ENCODE measurements at places on chromosomes 4 and X.

GRCh38 chr4:173057901-173058300, 110.7 kb upstream of the GALNT7 start:
- no peak for DNase-seq

GRCh38 chrX:114584375-114584943, 573 bp downstream of the HTR2C start:
- DNase-seq: no peak

- no peak for DNase-seq
Measured at GRCh38 chr4:76339364-76339763, 32.8 kb downstream of the STBD1 start.

DNA sequence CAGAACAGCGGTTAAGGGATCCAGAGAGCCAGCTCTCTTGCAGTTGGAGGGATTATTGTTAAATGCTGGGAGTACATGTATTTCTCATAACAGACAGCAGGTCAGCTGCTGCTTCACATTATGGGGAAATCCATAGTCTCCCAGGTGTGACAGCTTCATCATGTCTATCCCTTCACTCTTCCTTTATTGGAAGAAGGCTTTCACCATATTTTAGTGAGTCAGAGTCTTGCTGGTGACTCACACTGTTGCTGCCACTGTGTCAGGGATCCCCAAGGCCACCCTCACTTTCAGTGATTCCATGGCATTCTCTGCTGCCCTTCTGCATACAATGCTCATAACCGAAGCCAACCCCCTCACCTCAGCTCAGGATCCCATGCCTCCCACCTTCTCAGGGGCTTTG, 32.9 kb upstream of the PAGE5 start:
- no peak for DNase-seq

GRCh38 chrX:115357326-115358120, 68.0 kb downstream of the LUZP4 start:
- DNase-seq: no peak

DNA sequence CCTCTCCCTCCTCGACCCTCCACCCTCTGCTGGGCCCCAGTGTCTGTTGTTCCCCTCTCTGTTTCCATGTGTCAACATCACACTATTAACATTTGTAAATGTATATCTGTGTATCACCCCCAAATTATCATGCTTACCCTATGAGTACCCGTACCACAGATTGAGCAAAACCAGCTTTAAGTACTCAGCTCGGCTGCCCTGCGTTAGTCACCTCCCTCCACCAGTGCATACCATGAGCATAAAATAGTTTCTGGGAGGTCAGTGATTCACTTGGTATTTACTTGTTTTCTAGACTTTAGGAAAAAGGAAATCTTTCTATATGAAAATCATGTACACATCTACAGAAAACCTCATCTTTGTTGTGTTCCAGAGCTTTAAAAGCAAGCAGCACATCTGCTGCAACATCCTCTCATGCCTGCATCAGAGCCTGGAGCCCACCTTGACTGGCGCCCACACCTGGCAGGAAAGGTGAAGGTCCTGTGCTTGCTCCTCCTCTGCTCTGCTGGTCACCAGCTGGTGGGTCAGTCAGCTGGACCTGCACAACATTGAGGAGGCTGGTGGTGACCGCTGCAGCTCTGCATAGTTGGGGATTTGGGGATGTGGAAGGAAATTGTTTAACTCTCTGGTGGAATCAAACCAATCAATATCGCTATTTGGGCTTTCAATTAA, 214.4 kb upstream of the KLF3 start:
- DNase-seq: no peak

GRCh38 chr4:5143940-5144339, 92.7 kb downstream of the STK32B start:
- no peak for DNase-seq

DNA sequence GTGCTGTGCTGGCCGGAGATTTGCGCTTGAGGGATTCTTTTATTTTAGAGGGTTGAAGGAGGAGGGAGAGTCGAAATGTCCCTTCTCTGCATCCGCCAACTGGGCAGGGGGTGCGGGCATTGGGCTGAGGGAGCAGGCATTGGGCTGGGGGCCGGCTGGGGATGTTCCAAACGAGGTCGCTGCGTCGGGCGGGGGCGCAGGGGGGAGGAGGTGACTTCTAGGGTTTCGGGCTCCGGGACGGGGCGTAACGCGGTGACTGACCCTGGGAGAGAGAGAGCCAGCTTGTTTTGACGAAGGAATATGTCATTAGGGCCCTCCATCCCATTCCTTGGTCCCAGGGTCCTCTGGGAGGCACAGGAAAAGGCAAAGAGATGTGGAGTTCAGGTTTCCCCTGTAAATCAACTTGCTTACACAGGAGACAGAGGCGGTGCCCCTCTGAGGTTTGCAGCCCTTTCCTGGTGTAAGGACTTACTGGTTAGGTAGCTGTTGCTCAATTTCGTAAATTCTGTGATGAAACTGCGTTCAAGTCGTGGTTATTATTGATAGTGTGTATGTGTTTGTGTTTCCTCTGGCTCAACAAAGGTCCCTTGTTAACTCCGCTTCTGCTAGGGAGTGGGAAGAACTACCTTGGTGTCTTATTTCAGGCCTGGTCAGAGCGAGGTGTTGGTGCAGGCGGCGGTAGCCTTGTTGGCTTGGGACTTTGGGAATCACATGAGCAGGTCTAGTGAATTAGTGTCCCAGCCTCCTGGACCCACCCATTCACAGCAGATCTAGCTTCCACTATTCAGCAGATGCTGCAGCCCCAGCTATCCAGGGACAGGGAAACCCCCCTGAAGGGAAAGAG, 716 bp downstream of the FHIP1A start:
- no peak for DNase-seq

DNA sequence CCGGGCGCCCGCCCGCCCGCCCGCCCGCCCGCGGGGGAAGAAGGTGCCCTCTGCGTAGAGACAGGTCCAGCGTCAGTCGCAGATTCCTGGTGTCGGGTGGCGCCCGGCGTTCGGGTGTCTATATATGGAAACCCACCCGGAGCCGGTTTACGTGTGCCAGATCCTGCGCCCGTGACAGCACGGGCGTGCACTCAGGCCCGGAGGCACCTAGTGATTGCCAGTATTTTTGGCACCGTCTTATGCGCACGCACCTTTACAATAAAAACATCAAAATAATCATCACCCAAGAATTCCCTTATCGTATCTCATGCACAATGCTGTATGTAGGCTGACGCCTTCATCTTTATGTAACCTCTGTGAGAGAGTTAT, 519 bp downstream of the SLC25A4 start:
- peak; percentile 26 for DNase-seq

DNA sequence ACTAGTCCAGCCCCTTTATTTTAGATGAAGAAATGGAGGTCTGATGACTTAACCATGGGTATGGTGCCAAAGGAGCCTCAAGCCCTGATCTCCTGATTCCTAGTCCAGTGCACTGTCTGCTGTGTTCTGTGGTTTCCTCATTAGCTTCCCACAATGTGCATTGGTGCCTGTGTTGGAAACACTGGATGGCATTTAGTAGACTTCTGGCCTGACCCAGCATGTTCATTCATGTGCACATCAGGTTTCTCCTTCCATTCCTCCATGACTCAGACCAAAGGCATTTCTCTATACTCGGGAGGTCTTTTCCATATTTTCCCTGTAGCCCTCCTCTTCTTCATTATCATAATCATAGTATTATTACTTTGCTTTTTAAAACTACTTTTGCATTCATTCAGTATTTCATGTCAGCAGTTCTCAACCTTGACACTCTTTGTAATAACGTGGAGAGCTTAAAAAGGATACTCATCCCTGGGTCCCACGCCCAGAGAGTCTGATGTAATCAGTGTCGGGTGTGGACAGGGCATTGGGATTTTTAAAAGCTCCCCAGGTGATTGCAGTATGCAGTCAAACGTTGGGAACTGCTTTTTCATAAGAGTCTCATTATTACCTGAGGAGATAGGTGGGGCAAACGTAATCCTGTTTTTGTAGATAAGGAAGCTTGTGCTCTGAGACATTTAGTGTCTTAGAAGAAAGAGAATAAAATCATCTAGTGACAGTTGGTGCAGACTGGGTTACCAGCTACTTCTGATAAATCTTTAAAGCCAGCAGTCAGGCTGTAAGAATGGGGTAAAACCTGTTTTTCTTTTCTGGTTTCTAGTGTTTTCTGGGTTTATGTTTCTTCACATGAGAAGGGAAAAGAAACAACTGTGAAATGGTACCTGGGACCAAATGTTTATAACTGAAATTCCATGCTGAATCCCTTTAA, 40.9 kb upstream of the XK start:
- DNase-seq: no peak

- no peak for DNase-seq
Measured at GRCh38 chrX:109987884-109988283, 15.0 kb upstream of the TMEM164 start.

GRCh38 chr4:101304916-101305315, 42.4 kb downstream of the PPP3CA start:
- DNase-seq: no peak

DNA sequence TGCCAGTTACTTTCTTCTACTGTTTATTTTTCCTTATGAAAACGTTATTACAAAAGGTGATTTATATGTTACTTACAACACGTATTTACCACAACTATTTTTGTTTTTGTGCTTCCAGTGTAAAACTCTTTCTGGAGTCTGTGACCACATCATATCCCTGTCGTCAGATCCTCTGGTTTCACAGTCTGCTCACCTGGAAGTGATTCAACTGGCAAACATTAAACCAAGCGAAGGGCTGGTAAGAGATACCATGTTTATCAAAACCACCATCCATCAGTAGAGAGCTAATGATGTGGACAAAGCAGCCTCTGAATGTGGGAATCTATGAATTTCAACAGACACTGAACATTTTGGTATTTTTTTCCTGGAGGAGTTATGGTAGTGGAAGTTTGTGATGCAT, 116.1 kb downstream of the CNKSR2 start:
- no peak for DNase-seq

- no peak for DNase-seq
Measured at GRCh38 chrX:40483502-40483901, 97.3 kb upstream of the ATP6AP2 start.

GRCh38 chr4:185933078-185933581, 121.1 kb upstream of the SORBS2 start:
- no peak for DNase-seq

DNA sequence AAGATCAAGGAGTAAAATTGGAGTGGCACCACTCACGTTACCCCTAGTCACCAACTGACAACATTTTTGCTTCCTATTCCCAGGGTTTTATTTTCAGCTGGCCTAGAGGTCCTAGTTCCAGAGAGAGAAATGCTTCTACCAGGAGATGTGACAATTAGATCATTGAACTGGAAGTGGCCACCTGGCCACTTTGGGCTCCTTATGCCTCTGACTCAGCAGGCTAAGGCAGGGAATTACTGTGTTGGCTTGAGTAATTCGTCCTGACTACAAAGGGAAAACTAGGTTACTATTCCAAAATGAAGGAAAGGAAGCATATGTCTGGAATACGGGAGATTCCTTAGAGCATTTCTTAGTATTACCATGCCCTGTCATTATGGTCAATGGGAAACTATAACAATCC, 831.6 kb upstream of the NDST4 start:
- DNase-seq: no peak

DNA sequence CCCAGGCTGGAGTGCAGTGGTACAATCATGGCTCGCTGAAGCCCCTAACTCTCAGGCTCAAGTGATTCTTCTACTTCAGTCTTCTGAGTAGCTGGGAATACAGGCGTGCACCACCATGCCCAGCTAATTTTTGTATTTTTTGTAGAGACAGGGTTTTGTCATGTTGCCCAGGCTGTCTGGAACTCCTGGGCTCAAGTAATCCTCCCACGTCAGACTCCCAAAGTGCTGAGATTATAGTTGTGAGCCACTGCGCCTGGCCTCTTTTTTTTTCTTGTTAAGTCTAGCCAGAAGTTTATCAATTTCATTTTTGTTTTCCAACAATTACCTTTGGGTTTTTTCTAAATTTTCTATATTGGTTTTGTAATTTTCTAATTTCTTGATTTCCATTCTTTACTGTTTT, 100.6 kb downstream of the GC start:
- no peak for DNase-seq

DNA sequence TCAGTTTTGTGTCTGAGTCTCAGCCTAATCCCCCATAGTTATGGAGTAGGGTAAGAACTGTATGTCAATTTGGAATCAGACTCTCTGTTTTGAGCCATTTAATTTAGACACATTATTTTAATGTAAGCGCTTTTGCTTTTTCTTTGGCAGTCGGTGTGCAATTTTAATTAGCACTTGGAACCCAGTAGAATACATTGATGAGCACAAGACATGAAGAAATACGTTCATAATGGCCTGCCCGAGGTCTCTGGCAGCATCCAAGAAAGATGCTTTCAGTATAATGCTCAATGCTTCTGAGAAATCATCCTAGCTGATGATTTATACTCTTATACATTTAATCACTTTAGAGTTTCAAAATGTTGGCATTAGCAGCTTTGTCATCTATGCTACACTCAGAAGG, 8.9 kb upstream of the TAPT1 start:
- DNase-seq: no peak

DNA sequence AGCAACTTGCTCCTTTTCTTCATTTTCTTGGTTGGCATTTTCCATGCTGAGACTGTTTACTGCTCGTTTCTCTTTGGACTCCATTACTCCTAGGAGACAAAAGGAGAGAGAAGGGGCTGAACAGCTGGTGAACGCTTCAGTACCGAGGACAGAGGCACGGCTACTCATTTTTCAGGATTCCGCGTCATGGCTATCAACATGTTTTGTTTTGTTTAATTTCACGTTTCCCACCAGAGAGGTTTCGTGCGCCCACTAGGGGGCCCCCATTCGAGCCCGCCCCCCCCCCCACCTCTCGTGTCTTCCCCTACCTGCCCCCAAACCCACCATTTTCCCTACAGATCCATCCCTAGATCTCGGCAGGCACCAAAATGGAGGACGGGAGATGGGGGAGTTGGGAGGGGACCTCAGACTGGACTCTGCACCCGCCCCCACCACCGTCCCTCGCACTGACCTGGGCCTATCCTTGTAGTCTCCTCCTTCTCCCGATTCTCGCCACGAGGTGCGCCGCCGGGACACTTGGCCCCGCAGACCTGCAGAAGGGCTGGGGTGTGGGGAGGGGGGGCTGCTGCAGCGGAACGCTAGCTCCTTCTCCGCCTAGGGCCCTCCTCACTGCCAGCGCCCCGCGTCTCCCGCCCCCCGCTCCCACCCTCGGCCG, 653 bp downstream of the BEX1 start:
- no peak for DNase-seq

DNA sequence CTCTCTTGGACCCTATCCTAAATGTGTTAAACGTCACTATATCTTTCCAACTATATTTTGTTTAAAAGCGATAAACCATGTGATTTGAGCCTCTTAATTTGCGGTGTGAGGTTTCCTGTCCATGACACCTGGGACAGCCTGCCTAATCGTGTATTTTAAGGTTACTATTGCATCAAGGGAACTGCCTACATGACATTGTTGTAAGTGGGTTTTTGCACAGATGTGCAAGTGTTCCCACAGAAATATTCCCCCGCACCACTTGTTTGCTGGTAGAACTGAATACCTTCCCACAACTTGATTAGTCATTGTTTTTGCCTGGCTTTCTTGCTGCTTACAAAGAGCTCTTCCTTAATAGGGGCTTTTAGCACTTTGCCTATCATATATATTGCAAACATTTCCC, 5.1 kb upstream of the FAM184B start:
- DNase-seq: no peak

DNA sequence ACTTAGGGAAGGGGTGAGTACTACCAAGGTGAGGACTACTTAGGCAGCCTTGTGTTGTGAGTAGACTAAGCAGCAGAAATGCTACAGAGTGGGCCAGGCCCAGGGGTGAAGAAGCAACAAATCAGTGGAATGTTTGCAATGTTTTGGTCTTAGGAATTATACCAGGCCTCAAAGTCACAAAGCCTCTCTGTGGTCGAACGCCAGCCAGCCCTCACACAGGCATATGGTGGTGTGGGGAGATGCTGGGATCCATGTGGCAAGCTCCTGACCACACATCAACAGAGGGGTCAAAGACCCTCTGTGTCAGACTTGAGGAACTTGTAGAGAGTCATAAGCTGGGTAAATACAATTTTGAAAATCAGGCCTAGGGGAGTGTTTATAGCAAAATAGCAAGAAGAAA, 153.8 kb upstream of the KLF3 start:
- DNase-seq: no peak
